Anterior cingulate cortex (tissue), 58 donors: ENCODE measurements at places on chromosomes 1 and 21.

DNA sequence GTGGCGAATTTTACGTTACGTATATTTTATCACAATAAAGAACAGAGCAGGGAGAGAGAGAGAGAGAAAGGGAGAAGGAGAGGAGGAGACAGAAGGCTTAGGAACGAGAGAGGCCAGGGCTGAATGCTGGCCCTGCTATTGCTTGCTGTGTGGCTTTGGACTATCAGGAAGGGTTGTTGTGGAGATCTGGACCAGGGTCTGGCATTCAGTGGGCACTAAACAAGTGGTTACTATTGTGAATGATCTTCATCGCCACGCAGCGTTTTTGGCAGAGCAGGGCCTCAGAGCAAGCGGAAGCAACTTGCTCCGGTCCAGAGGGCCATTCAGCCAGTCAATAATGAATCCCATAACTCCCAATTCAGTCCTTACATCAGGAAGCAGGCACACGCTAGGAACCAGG is 26.4 kb downstream of the PIK3C2B start:
- peak; percentile 51 for DNase-seq

- DNase-seq = no peak
Observed at GRCh38 chr1:156744786-156745419, 4.0 kb upstream of the MRPL24 start.

GRCh38 chr1:173414136-173414535 is 63.0 kb upstream of the PRDX6 start:
- no peak for DNase-seq

DNA sequence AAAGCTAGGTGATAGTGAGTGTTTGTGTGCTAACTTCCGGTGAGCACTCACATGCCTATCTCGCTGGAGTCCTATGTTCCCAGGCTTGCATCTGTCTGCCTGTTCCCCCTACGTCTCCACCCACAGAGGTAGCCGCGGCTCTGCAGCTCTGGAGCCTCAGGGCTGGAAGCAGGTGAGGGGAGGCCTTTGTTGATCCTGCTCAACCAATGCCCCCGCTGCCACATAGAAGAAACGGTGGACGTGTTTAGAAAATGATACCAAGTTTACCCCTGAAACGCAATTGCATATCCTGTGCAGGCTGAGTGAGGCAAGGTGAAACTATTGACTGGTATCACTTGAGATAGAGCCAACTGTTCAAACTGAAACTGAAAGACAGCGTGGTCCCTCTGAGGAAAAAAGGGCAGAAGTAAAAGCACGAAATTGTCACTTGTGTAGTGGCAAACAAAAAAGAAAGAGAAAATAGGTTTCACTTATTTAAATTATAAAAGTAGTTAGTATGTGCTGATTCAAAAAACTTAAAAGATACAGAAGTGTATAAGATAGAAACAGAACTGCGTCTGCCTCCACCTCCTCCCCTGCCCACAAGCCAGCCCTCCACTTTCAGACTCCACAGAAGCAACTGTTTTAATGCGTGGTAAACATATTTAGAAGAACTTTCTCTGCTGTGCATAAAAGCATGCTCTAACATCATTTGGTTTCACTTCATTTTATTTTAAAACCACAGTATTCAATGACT is 38.6 kb upstream of the ETS2 start:
- no peak for DNase-seq

GRCh38 chr21:34670220-34670961 is 1.6 kb downstream of the CLIC6 start:
- no peak for DNase-seq

GRCh38 chr1:166840309-166841274 is 1.3 kb downstream of the POGK start:
- no peak for DNase-seq
